CD4-positive, alpha-beta T cell treated with Interleukin-17A for 1 hour (primary cell): ENCODE measurements at places on chromosomes 4 and X.

DNA sequence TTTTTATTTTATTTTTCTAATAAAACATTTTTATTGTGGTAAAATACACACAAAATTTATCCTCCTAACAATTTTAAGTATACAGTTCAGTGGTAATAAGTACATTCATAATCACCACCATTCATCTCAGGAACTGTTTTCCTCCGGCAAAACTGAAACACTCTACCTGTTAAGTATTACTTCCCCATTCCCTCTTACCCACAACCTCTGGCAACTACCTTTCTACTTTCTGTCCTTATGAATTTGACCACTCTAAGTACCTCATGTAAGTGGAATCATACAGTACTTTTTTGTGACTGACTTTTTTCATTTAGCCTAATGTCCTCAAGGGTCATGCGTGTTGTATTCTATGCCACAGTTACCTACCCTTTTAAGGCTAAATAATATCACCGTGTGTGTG lies 21.1 kb upstream of the HSFX4 start:
- DNase-seq, result no peak

DNA sequence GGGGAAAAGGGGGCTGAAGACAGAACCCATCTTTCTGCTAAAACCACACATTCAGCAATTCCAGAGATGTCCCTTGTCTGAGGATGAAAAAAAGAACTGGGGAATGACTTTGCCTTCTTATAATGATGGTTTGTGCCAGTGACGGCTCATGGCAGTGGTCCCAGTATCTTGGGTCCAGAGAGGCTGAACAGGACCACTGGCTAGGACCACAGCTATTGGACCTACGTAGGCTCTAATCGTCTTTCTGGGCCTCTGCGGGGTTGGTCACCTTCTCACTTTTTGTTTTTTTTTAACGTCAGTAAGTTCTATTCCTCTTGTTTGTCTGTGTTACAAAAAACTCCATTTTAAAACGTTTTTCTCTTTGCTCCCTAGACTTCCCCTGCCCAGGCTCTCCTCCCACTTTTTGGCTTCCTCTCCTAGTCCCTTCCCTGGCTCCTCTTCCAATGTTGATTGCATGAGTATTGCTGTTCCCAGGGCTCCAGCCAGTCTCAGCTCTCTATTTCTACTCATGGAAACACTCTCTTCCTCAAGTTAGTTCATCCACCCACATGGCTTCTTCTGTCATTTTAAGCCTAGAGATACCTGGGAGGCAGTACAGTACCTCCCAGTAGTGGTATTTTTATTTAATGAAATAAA lies 52.6 kb upstream of the STX18 start:
- DNase-seq, result no peak

DNA sequence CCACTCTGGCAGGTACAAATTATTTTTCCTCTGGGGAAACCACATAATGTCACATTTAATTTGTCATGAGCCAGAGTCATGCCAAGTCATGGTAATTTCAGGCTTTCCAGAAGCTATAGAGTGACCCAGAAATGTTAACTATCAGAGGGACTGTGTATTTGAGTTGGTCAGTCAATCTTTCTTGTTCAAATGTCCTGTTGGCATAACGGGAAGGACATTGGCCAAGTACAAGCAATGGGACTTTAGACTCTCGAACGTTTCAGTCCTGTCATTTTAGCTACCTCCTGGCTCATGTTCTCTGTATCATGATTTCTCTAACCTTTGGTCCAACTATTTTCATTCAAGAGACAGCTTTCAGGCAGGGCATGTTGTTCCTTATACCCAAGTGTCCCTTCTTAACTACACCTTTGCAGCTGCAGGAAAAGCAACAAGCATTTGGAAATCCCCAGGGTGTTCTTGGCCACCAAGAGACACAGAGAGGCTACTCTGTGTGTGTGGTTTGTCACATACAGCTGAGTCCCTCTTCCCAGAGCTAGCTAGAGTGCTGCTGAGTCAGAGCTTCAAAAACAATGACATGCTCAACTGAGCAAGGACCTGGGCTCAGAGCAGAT lies 142.6 kb downstream of the EGF start:
- DNase-seq, result peak; percentile 13

GRCh38 chr4:140014284-140014683 lies 139.7 kb downstream of the MAML3 start:
- no peak for DNase-seq

- DNase-seq, result no peak
Observed at GRCh38 chrX:96394598-96394997, 290.0 kb upstream of the DIAPH2 start.

GRCh38 chrX:40389555-40389954 lies 191.2 kb upstream of the ATP6AP2 start:
- no peak for DNase-seq

DNA sequence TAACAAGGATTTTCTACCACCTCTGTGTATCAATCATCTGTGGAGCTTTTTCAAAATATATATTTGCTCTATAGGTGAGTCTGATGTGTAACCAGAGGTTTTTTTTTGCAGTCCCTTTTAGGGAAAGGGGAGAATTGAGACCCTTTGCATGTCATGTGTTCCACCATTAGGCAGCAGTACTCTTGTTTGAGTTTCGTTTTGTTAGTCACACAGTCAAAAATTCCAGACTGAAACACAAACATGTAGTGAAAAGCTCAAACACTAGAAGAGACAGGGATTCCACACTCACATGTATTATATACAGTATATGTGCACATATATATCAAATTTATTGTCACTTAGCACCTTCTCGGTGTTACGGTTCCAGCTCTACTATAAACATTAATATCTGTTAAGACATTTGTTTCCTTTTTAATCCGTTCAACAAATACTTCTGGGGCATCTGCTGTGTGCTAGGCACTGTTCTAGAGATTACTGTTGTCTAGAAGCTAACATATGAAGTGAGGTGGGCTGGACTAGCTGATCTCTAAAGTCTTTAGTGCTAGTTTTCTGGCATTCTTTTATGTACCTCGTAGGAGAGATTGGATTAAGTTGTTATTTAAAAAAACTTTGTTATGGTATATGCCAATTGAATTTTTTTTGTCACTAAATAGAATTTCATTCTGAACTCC lies 5.5 kb downstream of the USP9X start:
- no peak for DNase-seq

DNA sequence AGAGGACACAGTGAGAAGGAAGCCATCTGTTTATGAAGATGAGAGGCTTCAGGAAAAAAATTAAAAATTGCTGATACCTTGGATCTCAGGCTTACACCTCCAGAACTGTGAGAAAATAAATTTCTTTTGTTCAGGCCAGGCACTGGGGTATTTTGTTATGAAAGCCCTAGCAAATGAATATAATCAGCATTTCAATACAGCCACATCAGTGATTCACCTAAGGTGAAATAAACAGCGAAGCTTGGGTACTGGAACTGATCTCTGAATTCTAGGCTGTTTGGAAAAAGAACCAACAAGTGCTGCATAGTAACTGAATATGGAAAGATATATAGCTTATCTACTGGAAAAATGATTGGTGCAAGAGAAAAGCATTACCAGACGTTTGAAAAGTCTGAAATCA lies 88.5 kb downstream of the PDS5A start:
- no peak for DNase-seq

DNA sequence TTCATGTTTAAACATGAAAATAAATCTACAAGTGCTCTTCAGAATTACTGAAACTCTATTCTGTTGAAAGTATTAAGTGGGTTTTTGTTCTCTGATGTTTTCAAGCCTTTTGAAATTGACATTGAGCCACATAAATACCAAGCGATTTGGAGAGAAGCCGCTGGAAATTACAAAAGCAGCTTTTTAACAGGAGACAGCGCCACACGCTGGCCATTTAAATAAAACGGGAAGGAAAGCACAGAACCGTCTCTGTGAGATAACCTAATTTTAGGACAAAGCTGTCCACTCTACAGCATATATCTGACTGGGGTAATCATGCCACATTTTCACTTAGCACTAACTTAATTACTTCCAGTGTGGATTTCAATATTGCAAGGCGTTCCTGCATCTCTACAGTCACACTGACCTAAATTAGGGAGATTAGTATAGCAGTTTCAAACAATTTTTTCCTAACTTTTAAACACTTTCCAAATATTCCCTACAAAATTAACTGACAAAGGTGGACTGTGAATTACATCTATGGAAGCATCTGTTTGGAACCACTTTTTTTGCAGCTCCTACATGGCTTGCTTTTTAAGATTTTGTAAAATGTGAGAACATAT lies 6.8 kb upstream of the ANOS1 start:
- DNase-seq, result peak; percentile 21

- DNase-seq, result no peak
Observed at GRCh38 chr4:139817657-139818452, 152.2 kb downstream of the MGST2 start.
